ENCODE measurements at places on chromosomes 5 and 9. TPM values are rescaled to one million over a fixed set of nuclear protein-coding genes. Genes with fewer than 3 reads are reported as not detected.

GNG10 gene
- 67.2 TPM for total RNA-seq

PSD2 gene
- 0.03 TPM for total RNA-seq

PCDHB10 gene
- total RNA-seq, result not detected

NUTM2F gene
- total RNA-seq, result not detected

RANBP17 gene
- 3.1 TPM for total RNA-seq

PTPRD gene
- total RNA-seq, result 0.26 TPM

SOX30 gene
- 0.07 TPM for total RNA-seq

NOXA1 gene
- total RNA-seq, result 1.0 TPM

TMEM252 gene
- total RNA-seq, result not detected

NIM1K gene
- 0.27 TPM for total RNA-seq

TRIM14 gene
- total RNA-seq, result 12.9 TPM

SHISAL2B gene
- not detected for total RNA-seq

PCDHGC5 gene
- 0.05 TPM for total RNA-seq

PAPPA gene
- 34.1 TPM for total RNA-seq

DPYSL3 gene
- 17.0 TPM for total RNA-seq

ZNF462 gene
- total RNA-seq, result 4.3 TPM

DBH gene
- not detected for total RNA-seq

SPATA31D4 gene
- not detected for total RNA-seq

FSTL4 gene
- 4.0 TPM for total RNA-seq

SLC9A3 gene
- 2.4 TPM for total RNA-seq

IARS1 gene
- total RNA-seq, result 110 TPM

ARSI gene
- total RNA-seq, result 42.9 TPM

CCNJL gene
- 12.9 TPM for total RNA-seq

PRRC2B gene
- 57.9 TPM for total RNA-seq

RORB gene
- not detected for total RNA-seq

TSLP gene
- not detected for total RNA-seq

IFNW1 gene
- total RNA-seq, result not detected

C9orf43 gene
- 0.60 TPM for total RNA-seq

TAS2R1 gene
- not detected for total RNA-seq

MARCHF3 gene
- total RNA-seq, result 1.2 TPM

IFNA17 gene
- total RNA-seq, result not detected

NEK6 gene
- total RNA-seq, result 55.7 TPM

HTR1A gene
- not detected for total RNA-seq

OR1J2 gene
- total RNA-seq, result not detected

GLRA1 gene
- not detected for total RNA-seq

FREM1 gene
- total RNA-seq, result not detected

NDUFS6 gene
- 123 TPM for total RNA-seq

CNOT6 gene
- total RNA-seq, result 19.0 TPM

SCGB3A1 gene
- not detected for total RNA-seq

OR1L8 gene
- not detected for total RNA-seq

HCN1 gene
- not detected for total RNA-seq

RRAGA gene
- total RNA-seq, result 127 TPM

TRIM7 gene
- 41.8 TPM for total RNA-seq

TLX3 gene
- total RNA-seq, result not detected

MLANA gene
- not detected for total RNA-seq

AGXT2 gene
- not detected for total RNA-seq

Data from A549 treated with CpdA at 1 μM for 4 hours (cell line).